T-helper 1 cell (primary cell): ENCODE measurements at places on chromosomes 5 and 9.

DNA sequence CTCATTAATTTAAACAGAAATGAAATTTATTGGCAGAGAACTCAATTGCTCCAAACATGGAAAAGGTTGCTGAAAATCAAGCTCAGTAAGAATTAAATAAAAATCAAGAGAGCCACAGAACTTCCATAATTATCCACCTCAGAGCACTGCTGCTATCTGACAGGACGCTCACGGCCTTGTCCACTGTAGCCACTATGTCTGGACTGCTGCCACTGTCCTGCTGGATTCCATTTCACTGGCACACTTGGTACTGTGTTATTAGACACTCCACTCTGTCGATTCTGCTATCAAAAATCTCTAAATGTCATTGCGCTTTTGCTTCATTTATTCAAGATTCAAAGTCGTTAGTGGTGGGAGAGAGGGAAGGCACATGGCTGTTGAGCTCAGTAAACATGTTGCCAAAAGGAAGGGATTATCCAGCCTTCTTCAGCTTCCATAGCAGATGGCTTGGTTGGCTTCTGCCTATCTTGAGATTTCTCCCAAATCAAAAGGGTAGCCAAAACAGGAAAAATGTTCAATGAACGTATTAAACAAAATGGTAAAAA is 815.0 kb downstream of the CDH18 start:
- no peak for DNase-seq

- no peak for DNase-seq
Measured at GRCh38 chr5:59037941-59038797, 455.3 kb downstream of the RAB3C start.

- no peak for DNase-seq
Measured at GRCh38 chr9:76703270-76703669, 61.0 kb upstream of the PCA3 start.

DNA sequence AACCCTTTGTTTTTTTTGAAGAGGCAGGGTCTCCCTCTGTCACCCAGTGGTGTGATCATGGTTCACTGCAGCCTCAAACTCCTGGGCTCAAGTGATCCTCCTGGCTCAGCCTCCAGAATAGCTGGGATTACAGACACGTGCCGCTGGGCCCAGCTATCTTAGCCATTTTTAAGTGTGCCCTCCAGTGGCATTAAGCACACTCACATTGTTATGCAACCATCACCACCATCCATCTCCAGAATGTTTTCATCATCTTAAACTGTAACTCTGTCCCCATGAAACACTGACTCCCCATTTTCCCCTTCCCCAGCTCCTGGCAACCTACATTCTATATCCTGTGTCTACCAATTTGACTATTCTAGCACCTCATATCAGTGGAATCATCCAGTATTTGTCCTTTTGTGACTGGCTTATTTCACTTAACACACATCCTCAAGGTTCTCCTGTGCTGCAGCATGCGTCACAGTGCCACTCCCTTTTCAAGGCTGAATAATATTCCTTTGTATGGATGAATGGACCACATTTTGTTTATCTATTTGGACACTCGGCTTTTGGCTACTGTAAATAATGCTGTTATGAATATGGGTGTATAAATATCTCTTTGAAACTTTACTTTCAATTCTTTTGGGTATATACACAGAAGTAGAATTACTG is 12.5 kb upstream of the RAPGEF1 start:
- no peak for DNase-seq

GRCh38 chr9:69963803-69964202 is 79.8 kb upstream of the MAMDC2 start:
- DNase-seq: no peak

DNA sequence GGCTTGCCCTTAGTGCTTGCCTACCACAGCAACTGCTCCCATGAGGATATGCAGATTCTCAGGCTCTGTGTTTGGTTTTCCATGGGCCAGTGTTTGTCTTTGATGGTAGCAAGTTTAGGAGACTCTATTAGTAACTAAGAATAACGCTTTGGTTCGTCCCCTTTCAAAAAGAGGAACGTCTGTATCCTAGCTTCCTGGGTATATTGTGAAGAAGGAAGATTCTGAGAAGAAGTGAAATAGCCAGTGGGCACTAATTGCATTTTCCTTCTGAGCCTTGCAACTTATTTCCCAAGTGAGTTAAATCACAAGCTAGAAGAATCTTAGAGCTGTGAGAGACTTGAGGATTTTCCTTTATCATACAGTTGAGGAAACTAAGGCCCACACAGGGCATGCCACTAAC is 376.8 kb downstream of the PIK3R1 start:
- DNase-seq: no peak

- no peak for DNase-seq
Measured at GRCh38 chr5:17192191-17192590, 25.2 kb upstream of the BASP1 start.

DNA sequence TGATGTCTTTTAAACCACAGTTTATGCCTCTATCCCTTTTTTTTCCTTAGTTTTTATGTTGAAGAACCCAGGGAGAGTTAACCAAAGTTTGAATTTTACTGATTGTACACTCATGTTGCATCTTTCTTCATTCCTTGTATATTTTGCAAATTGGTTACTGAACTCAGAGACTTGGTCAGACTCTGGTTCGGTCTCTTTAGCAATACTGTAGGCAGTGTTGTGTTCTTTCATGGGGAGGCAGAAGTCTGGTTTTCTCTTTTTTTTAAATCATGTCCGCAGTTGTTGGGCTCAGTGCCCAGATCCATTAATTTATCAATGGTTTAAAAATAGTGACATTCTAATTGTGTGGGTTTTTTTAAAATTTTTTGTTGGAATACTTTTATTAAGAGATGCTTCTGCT is 23.4 kb downstream of the UBE2R2 start:
- DNase-seq: no peak

GRCh38 chr5:21173036-21173435 is 1185.0 kb upstream of the CDH18 start:
- DNase-seq: no peak

DNA sequence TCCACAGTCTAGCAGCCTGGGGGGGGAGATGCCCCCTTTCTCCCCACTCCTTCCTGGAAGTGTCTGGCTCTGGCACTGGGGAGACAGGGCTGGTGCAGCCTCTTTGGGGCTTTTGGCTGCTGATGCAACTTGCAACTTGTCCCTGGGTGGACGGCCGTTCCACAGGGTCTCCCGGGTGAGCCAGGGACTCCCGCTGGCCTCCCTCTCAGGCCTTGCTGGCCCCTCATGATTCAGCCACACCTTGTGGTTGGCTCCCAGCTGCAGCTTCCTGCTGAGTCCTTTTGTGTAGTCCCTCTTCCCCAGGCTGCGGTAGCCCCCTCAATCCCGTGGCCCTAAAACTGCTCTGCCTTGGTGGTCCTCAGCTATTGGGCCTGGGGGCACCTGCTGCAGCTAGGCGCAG is 283.5 kb downstream of the PBX3 start:
- DNase-seq: no peak

- no peak for DNase-seq
Measured at GRCh38 chr5:160466889-160467554, 45.4 kb downstream of the PTTG1 start.
